Left colon (tissue), 2 donors: ENCODE measurements at places on chromosomes 2 and 18. TPM values are rescaled to one million over a fixed set of nuclear protein-coding genes. Genes with fewer than 3 reads are reported as not detected.

DNA sequence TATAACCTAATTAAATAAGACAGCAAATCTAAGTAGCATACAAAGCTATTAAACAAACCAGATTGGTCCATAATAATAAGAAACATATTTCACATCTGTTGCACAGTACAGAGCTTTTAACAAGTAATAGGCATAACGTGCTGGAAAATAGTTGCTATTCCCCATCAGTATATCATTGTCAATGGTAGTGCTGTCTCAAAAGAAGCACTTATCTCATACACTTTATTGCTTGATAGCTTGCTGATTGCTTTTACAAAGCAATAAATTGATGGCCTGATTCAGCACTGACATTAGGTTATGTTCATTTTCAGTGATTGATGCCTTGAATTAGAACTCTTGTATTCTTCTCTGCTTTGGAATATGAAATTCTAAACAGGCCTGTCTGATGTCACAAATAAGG, 641.7 kb downstream of the CBLN2 start:
- DNase-seq: no peak

- no peak for DNase-seq
These were observed 22.9 kb upstream of the FSHR start for GRCh38 chr2:49177194-49177593.

- no peak for DNase-seq
These were observed 6.0 kb upstream of the PRKD3 start for GRCh38 chr2:37330681-37331080.

- peak; percentile 100 for DNase-seq
These were observed 64.7 kb downstream of the LRRFIP1 start for GRCh38 chr2:237691908-237692600.

DNAJC5G gene
- total RNA-seq: not detected

DNA sequence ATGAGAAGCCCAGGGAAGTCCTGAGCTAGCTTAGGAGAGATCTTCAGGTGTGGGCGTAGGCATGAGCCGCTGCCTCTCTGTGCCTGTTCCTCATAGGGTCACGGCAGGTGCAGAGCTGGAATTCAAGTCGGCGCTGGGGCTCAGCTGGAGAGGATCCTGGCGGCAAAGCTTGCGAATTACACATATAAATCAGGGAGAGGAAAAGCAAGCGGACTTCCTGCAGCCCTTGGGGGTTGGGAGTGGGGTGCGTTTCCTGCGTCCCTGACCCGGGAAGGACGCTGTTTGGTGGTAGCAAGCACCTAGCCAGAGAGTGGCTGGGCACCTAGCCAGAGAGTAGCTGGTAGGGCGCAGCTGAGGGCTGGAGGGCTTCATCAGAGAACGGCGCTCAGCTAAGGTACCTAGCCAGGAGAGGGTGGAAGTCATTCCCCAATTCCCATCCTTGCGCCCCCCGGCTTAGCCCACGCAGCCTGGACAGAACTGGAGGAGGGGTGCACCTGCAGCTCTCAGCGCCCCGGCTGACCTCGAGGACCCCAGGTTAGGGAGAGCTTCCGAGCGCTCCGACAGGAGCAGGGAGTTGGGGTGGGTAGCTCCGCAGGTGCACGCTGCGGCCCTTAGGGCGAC, 459 bp upstream of the EFR3B start:
- peak; percentile 70 for DNase-seq

GRCh38 chr2:240689975-240690374, 1.7 kb upstream of the AQP12A start:
- DNase-seq: no peak

XIRP2 gene
- not detected for total RNA-seq

CXCR1 gene
- total RNA-seq: 0.11 TPM

PRADC1 gene
- total RNA-seq: 40.2 TPM

GRCh38 chr2:65264821-65265670, 37.4 kb downstream of the ACTR2 start:
- no peak for DNase-seq

- no peak for DNase-seq
These were observed 130.1 kb upstream of the CDH20 start for GRCh38 chr18:61203151-61203550.

LHCGR gene
- total RNA-seq: not detected

GRCh38 chr2:102619414-102620319, at the start of gene SLC9A2:
Gene SLC9A2, plus strand, starts transcription at chr2:102619553. Its CDS starts 296 bp downstream, at chr2:102619849.
- no peak for DNase-seq

ARHGAP28 gene
- total RNA-seq: 2.1 TPM

GKN2 gene
- total RNA-seq: 0.43 TPM

DNA sequence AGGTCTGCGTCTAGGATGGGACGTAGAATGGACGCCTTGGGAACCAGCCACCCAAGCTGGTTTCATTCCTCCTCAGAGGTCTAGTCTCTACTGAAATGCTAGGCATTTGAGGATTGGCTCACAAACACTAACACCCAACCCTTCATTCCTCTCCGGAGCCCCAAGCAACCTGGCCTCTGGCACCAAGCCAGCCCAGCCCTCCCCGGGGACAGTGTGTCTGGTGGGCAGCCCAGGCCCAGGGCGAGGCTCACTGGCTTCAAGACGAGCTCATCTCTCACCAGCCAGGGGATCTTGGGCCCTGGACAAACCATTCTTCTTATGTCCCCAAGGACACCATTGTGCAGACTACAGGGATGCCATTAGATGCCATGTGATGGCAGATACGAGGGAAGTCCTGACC, 182.5 kb downstream of the CTIF start:
- no peak for DNase-seq

DNA sequence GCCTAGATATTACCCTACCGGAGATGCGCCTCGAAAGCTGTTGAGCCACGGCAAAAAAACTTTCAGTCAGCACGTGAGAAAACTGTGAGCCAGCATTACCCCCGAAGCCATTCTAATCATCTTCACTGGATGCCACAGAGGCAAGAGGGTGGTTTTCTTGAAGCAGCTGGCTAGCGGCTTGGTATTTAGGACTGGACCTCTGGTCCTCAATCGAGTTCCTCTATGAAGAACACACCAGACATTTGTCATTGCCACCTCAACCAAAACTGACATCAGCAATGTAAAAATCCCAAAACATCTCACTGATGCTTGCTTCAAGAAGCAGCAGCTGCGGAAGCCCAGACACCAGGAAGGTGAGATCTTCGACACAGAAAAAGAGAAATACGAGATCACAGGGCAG, 52.8 kb upstream of the SLC66A3 start:
- no peak for DNase-seq

DNA sequence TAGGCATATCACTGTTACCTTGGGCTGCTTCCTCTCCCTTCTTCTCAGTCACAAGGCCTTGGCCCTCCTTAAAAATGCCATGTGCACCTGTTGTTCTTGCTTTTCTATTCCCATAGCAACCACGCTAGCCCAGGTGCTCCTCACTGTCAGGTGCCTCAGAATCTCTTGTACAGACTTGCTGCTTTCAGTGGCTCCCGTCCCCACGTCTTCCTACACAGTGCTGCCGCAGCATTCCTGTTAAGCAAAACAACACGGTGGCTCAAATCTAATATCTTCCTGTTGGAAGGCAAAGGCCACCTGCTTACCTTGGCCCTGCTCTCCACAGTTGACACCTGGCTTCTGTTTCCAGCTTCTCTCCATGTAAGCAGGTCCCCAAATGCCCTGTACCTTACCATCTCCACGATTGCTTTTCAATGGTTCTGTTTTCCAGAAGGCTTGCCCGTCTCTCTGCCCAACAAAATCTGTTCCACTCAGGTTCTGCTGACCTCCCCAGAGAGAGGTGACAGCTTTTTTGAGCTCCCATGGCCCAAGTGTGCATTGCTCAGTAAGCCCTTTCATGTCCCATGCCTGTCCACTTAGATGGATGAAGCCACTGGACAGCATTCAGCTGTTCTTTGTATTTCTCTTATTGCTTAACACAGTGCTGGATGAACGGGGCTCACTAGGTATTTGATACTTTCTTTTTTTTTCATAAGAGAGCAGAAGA, 240.4 kb downstream of the PRKCE start:
- DNase-seq: no peak

FTCDNL1 gene
- total RNA-seq: 2.0 TPM

KIF3C gene
- total RNA-seq: 2.0 TPM

DNA sequence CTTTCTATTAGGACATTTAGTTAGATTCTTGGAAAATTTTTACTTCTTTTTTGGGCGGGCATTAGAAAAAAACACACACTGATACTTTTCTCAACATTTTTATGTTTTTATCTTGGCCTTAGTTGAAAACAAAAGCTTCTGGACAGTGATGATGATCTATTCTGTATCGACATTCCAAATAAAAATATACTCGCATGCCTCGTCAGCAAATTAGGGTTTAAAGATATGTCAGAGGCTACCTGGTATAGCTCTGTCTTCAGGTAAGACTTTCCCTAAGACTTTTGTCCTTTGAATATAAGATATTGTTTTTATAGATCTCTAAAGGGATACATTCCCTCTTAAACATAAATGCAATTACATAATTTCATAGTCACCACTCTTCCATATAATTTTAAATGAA, 816.8 kb downstream of the LRP1B start:
- DNase-seq: no peak

ATOH8 gene
- 3.4 TPM for total RNA-seq

MERTK gene
- 9.0 TPM for total RNA-seq

DNA sequence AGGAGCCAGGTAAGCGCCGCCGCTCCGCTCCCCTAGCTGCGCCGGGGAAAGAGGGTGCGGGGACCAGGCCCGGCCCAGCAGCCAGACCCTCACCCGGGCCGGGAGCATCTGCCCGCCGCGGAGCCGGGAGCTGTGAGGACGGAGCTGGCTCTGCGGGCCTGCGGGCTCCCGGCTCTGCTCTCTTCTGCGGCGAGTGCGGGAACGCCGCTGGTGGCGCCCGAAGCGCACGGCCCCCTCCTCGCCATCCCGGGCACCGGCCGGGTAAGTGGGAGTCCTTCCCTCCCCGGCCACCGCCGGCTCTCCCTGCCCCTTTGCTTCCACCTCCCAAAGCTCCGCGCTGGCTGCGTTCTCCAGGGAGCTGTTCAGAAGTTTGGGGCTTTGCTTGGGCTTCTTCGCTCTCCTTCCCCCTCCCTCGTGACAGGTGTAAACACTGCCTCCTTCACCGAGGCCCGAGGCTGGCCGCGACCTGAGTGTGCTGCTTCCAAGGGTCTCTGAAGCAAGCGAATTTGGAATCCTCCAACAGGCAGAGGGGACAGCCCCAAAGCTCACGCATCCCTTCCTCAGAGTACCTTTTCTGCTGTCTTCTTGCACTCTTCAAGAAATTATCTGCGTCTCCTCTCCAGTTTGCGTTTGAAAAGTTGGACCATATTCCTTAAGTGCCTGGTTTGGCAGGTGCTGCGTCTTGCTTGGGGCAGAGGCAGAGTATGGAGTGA, 632 bp downstream of the AFTPH start:
- peak; percentile 43 for DNase-seq

- DNase-seq: no peak
These were observed 285.5 kb downstream of the MREG start for GRCh38 chr2:215727507-215728503.

DNA sequence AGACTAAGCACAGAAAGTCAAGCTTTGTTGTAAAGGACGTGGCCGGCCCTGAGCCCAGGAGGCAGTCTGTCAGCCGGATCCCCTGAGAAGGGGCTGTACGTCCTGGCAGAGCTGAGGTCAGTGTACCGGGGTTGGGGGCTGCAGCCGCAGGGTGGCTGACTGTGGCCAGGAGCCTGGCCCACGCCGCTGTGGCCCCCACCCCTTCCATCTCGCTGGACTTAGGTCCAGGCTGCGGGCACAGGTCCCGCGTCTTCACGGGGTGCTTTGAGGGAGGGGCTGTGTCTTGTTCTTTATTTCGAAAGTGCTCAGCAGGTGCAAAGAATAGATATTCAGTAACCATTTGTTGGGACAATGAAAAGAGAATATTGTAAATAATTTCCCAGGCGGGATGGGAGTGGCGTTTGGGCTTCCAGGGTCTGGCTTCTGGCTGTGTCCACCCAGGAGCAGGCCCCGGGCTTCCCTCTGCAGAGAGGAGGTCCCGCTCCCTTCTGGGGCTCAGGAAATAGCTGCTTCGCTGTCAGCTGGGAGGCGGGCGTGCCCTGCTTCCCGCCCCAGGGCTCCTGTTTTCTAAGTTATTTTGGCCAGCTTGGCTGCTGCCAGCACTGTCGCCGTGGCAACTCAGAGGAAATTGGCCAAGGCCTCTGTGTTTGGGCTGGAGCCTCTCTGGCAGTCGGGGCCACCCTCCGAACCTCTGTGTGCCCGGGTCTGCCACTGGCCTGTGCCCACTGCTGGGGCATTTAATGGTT, 7.4 kb downstream of the NFATC1 start:
- DNase-seq: no peak

CD302 gene
- 18.3 TPM for total RNA-seq

DNA sequence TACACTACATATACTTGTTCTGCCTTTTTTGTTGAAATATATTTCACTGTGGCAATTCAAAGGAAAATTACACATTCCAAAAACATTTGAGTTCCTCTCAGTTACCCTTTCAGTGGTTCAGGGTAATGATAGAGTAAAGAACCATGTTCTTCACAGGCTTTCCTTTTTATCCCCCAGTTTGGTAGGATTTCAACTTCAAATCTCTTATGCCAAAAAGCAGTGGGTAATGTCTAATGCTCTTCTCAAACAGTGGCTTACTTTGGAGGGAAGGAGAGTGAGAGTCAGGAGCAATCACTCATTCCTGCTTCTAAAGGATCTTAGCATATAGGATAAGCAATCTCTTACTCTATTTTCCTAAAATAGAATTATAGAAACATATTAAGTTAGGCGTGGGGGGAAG, 290.6 kb downstream of the ZEB2 start:
- no peak for DNase-seq

DNA sequence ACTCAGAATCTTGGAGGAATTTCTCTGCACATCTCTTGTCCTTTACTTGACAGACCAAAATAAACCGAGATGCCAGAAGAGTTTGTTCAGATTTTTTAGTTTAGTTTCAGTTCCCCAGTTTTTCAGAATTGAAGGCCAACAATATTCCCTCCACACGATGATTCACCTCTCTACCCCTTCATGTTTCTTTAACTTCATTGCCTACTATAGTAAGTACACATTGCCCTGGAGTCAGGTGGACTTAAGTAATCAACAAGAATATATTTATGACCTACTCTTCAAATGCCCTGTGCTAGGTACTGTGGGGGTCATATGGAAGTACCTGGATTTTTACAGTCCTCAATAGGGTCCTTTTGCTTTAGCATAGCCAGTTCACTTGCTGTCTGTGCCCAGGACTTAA, 79.6 kb upstream of the CTLA4 start:
- no peak for DNase-seq

ALLC gene
- not detected for total RNA-seq

EFHD1 gene
- total RNA-seq: 2.7 TPM

- no peak for DNase-seq
These were observed 28.0 kb upstream of the SMIM21 start for GRCh38 chr18:75455249-75456198.

GNAL gene
- total RNA-seq: 4.4 TPM

PDE11A gene
- total RNA-seq: 1.9 TPM

- peak; percentile 42 for DNase-seq
These were observed 2.2 kb downstream of the IRS1 start for GRCh38 chr2:226797289-226797988.
